GM04504 (cell line): ENCODE measurements at places on chromosomes 4 and X.

DNA sequence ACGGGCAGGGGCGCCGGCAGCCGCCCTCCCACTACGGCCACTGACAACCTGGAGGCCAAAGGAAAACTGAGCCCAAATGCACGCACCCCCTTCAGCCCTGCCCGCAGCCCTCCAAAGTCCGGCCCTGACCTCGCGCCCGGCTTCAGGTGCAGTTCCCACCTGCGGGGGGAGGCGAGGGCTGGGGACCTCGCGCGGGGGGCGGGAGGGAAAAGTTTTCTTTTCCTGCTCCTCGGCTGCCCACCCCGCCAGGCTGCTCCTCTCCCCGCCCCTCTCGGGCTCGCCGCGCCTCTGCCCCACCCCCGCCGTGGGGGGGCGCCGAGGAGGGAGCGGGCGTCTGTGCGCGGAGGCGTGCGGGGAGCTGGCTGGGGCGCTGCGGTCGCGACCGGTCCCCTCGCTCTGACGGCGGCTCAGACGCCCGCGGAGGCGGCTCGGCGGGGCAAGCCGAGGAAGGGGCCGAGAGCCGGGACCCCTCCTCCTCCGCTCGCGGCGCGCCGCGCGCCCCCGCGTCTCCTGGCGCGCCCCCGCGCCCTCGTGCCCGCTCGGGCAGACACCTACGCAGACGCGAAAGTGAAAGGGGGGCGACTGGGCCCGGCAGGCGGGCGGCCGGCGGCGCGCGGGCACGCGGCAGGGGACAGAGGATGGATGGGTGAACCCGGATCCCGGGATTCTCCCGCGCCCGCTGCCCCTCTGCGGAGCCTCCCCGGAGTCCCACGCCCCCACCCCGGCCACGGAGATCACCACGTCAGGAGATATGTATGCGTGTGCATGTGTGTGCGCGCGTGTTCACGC, 3.1 kb upstream of the NR3C2 start:
- DNase-seq, result no peak

GRCh38 chrX:17375637-17376430, 834 bp downstream of the NHS start:
- DNase-seq, result no peak

GRCh38 chrX:49183701-49184281, 2.4 kb downstream of the PRICKLE3 start:
- no peak for DNase-seq

DNA sequence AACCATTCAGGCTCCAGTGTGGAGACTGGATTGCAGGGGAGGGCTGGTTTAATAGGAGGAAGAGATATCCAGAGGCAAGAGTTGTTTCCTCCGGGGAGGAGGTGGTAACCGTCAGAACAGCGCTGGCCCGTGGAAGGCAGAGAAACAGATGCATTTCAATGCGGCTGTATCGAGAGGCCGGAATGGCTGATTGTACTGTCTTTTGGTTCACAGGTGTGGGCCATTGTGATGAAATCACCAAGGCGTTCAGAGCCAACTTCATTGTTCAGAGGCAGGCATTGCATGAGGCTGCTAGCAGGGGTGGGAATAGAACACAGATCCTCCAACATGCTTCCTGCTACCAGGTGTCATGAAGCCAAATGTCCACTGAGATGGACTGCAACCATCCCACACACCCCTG, 53.0 kb downstream of the SHOX start:
- DNase-seq, result no peak

DNA sequence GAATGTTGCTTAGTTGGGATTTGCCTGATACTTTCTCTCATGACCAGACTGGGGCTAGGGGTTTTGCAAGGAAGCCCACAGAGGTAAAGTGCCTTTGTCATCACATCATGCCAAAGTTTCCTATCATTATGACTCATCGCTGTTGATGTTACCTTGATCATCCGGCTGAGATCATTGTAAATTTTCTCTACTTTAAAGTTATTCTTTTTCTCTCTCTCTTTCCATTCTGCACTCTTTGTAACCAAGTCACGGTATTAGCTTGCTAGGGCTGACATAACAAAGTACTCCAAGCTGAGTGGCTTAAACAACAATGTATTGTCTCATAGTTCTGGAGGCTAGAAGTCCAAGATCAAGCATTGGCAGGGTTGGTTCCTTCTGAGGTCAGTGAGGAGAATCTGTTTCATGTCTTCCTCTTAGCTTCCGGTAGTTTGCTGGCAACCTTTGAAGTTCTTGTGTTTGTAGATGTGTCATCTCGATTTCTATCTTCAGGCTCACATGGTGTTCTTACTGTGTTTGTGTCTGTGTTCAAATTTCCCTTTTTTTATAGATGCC, 113.0 kb downstream of the DTHD1 start:
- no peak for DNase-seq
